ENCODE measurements at places on chromosomes 1 and 21.

DNA sequence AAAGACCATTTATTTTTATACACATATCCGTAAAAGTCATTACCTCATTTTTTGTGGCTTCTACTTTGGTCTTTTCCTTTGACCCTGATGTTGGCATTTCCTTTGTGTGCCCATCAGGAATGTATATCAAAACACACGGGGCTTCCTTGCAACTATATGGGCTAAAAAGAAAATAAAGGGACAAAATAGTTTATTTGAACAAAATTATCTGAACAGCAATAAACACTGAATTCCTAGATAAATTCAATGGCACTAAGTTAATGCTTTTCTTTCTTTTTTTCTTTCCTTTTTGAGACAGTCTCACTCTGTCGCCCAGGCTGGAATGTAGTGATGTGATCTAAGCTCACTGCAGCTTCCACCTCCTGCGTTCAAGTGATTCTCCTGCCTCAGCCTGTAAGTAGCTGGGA, 45.2 kb downstream of the EPRS1 start:
- no peak for DNase-seq

DNA sequence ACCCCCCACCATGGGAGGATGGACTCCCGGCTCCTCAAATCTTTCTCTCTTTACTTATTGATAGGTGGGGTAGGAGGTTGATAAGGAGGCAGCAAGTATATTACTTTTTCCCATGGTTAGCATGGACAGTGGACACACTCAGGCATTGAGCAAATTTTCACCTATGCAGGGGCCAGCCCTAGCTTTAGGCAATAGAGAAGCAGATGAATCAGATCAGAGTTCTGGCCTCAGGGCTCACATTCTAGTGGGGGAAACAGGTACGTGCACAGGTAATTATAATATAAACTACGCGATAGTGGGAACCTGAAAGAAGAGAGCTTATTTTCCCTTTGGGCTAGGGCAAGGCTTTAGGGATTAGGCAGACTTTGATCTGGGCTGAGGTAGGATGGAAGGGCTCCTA, 13.5 kb upstream of the FOXE3 start:
- no peak for DNase-seq

- no peak for DNase-seq
Observed at GRCh38 chr1:3679799-3680453, 27.6 kb downstream of the TP73 start.

DNA sequence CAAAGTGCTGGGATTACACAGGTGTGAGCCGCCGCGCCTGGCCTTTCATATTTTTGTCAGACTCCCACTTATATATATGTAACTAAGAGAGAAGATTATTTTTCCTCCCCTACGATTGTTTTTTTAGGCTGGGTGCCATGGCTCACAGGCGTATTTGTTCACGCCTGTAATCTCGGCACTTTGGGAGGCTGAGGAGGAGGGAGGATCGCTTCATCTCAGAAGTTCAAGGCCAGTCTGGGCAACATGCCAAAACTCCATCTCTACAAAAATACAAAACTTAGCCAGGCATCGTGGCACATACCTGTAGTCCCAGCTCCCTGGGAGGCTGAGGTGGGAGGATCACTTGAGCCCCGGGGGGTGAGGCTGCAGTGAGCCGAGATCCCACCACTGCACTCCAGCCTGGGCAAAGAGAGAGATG, 23.9 kb upstream of the ITLN2 start:
- no peak for DNase-seq

DNA sequence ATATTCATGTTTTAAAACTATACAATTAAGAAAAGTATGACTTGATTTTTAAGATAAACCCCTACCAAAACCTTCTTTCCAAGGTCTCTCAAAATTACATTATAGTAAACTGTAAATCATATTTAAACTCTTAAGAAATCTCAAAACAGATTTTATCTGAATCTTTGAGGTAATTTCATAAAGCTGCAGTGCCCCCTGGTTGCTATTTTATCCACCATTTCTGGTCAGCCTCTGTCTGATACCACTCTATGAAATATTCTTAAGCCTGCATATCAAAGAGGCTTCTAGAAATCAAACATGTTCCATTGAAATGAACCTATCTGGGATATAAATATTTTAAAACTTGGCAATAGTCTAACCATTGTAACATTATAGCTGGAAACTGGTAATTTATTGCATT, 317.3 kb downstream of the COL11A1 start:
- no peak for DNase-seq

DNA sequence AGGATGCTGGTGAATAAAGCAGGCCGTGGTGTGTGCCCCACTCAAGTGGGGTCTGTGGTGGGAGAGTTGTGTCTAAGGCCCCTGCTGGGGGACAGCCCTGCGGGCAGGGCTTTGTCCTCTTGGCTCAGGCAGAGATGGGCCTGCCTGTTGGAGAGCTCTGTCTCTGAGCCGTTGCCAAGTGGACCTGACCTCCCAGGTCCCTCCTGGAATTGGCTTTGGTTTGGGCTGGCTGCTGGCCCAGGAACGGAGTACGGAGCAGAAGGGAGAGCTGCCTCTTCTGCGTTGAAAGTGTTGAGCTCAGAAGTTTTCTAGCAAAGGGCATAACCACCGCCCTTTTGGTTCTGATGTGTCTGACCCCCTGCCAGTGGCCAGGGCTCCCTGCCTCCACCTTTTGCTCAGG, 153.9 kb downstream of the PEX14 start:
- no peak for DNase-seq

DNA sequence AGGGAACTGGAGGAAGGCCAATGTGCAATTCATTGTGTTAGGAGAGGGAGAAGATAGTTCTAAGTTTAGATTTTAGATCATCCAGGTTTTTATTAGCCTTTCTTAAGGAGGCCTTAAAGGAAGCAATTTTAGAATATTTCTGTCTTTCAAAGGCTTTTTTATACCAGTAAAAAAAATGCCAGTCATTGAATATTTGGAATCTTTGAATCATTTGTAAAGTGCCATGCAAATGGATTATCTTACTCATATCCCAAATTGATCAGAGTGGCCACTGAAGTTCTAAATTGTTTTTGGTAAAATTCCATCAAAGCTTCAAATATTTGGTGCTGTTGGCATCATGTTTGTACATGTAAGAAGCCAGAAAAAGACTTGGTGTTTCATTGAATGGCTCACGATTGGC, 244.8 kb downstream of the RPS6KC1 start:
- DNase-seq: no peak

DNA sequence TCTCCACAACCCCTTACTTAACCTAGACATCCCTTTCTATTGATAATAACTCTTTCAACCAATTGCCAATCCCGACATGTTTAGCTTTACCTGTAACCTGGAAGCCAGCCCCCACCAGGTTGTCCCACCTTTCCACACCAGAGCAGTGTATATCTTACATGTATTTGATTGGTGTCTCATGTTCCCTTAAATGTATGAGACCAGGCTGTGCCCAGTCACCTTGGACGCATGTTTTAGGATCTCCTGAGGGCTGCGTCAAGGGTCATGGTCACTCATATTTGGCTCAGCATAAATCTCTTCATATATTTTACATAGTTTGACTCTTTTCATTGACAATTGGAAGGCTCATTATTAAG, 5.3 kb upstream of the SLC19A1 start:
- no peak for DNase-seq

DNA sequence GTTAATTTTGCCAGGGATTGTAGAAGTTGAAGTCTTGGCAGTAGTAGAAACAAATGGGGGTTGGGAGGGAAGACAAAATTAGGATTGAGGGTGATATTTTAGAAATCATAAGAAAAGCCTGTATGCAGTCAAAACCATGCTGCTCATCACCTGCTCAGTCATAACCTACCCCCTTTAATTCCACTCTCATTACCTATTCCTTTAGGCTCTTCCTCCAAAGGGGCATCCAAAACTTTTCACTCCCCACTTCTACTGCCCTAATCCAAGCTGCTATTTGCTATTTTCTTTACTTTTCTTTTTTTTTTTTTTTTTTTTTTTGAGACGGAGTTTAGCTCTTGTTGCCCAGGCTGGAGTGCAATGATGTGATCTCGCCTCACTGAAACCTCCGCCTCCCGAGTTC, 11.5 kb downstream of the H3-3A start:
- DNase-seq: no peak

- DNase-seq: no peak
Observed at GRCh38 chr1:208850442-208850841, 606.3 kb upstream of the PLXNA2 start.

GRCh38 chr1:39659110-39659509, 12.8 kb downstream of the NT5C1A start:
- DNase-seq: no peak

DNA sequence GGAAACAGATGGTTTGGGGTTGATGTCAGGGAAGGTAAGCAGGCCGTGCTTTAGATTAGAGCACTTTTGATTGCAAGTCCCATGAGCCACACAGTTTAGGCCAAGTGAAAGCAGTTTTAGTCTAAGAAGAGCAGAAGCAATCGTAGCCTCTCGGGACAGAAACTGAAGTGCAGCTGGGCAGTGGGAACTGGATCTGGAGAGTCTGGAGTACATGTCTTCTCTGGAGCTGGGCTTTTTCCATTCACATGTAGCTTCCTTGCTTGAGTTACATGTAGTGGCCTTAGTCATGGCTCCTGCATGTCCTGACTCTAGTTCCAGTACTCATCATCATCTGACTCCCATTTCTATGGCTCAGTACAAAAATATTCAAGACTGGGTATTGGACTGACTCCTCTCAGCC, 16.7 kb downstream of the CAMTA1 start:
- no peak for DNase-seq

- DNase-seq: no peak
Observed at GRCh38 chr1:47440599-47441081, 2.8 kb downstream of the FOXD2 start.

- no peak for DNase-seq
Observed at GRCh38 chr1:8083739-8084484, 57.8 kb upstream of the ERRFI1 start.

- DNase-seq: no peak
Observed at GRCh38 chr1:51526248-51526647, 7.2 kb upstream of the EPS15 start.

- DNase-seq: no peak
Observed at GRCh38 chr1:2231532-2232254, 3.6 kb downstream of the SKI start.

- DNase-seq: no peak
Observed at GRCh38 chr21:46604329-46604974, 430 bp downstream of the S100B start.

- DNase-seq: no peak
Observed at GRCh38 chr1:62778208-62778607, 5.7 kb upstream of the ATG4C start.

DNA sequence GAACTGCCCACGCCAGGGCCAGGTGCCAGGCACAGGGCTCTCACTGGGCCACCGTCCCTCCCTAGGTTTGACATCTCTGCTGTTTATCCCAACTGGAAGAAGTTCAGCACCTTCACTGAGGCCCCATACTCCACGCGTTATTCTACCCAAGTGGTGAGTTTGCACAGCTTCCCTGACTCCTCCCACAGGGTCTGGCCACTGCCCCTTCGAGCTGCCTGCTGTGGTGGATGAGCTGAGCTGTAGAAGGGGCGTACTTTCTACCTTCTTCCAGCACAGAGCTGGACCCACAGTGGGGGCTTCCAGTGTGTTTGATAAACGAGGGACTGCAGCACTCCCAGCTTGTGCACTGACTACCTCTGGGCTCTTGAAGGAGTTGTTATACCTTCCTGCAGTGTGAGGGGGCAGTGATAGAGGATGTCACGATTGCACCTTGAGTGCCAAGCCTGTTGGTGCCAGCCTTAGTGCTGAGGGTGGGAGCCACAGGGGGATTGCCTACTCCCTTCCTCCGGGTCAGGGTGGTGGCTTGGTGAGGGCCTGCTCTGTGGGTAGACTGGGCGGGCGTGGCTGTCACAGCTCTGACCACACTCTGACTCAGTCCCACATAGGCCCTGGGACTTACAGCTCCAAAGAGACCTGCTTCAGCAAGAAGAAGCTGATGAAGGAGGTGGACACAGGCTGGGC, 5.9 kb upstream of the TTC22 start:
- no peak for DNase-seq

DNA sequence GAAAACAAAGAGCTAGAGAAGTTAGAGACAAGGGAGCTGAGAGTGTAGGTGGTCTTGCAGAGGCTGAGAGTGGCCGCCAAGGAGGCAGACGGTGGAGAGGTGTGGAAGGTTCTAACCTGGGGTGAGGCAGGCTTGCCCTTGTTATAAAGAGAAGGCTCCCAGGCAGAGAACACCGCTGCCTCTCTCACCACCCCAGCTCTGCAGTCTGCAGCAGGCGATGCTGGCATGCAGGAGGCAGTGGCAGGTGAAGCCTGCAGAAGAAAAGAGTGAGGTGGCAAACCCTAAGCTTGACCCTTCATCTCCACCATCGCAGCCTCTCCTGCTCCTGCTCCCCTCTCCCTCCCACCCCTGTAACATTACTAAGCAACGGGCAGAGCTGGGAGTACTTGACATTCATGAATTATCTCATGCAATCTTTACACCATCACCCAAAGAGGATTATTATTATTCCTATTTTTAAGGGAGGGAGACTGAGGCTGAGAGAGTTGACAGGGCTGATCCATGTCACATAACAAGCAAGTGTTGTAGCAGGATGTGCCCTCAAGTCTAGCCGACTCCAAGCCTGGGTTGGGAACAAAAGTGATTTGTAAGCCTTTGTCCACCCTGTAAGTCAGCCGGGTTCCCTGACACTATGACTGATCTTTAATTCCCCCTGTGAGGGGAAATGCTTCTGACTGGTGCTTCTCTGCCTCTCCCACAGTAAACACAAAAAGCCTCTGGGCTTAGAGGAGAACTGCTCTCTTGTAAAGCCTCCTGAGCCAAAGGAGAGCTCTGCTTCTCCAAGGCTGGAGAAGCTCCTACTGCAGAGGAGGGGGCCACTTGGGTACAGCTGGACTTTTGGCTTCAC, 36.1 kb downstream of the KANK4 start:
- DNase-seq: no peak

GRCh38 chr1:27300341-27301051, 21.5 kb upstream of the TMEM222 start:
- DNase-seq: peak; percentile 40

Measured in NCI-H524 treated with DMSO at 0.1 percent for 48 hours (cell line).